ENCODE measurements at places on chromosomes 7 and 10.
A peak's percentile ranks its signal among the peaks of the same experiment; 100 is the strongest.

DNA sequence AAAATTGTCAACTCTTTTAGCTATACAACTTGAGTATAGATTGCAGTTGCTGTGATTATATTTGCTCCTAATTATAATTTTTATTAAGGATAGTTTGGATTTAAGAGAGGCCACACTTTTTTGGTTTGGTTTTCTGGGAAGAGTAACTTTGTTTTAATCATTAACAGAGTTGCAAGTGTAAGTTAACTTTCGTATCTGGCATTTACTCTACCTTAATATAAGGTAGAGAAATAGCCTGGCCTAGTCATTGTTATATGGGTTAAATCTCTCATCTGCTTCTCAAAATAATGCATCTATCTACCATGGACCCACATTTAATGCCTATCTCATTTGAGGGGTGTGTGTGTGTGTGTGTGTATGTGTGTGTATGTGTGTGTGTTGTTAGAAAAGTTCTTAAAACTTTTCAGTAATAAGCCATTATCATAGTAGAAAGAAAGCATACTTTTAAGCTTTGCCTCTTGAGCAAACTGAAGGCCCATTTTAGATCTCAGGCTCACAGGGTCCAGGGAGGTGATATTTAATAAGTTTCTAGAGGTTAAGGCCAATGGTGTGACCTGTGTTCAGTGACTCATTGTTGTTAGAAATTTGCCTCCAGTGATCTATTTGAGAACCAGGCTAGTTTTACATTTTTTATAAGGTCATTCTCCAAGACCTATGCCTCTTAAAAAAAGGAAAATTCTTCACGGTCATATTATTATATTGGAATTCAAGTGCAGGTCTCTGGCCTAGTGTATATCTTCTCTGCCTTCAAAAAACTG, 10.9 kb upstream of the TEX47 start:
- DNase-seq = no peak

- DNase-seq = no peak
Observed at GRCh38 chr10:68599771-68600040, 39.6 kb downstream of the TET1 start.

- DNase-seq = no peak
Observed at GRCh38 chr7:50273301-50273700, 31.2 kb upstream of the IKZF1 start.

DNA sequence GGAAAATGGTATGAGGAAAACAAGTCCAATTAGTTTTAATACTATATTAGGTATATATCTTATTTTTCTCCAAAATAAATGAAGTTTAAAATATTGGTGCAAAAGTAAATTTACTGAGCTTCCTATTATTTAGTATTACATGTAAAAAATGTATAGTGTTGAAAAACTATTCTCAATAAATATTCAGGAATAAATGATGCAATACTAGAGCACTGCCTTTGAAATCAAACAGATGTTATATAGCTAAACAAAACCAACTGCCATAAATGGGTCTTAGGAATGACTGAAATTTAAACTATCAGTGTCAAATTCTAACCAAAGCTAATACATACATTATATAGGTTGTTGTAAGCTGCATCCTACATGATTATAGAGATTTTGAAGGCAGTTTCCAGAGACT, 1434.0 kb upstream of the LRRTM3 start:
- DNase-seq = no peak

DNA sequence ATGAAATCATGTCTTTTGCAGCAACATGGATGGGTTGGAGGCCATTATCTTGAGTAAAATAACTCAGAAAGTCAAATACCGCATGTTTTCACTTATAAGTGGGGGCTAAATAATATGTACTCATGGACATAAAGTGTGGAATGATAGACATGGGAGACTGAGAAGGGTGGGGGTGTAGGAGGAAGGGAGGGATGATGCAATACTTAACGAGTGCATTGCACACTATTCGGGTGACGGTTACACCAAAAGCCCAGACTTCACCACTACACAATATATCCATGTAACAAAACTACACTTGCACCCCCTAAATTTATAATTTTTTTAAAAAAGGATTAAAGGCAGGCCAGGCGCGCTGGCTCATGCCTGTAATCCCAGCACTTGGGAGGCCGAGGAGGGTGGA, 13.6 kb downstream of the LGI1 start:
- DNase-seq = no peak

- no peak for DNase-seq
Observed at GRCh38 chr7:26157520-26158105, 5.6 kb downstream of the NFE2L3 start.

GRCh38 chr10:43396928-43397624, 11.9 kb downstream of the HNRNPF start:
- DNase-seq = peak; percentile 94

DNA sequence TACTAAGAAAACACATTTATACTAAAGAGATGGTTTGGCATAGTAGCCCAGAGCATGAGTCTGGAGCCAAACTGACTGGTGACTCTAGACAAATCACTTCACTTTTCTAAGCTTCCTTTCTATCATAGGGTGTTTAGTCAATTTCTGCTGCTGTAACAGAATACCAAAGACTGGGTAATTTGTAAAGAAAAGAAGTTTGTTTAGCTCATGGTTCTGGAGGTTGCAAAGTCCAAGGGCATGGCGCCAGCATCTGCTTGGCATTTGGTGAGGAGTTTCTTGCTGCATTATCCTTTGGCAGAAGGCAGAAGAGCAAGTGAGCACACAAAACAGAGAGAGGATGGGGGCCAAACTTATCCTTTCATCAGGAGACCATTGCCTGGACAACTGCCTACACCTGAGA, 146.3 kb downstream of the CHCHD3 start:
- DNase-seq = no peak

DNA sequence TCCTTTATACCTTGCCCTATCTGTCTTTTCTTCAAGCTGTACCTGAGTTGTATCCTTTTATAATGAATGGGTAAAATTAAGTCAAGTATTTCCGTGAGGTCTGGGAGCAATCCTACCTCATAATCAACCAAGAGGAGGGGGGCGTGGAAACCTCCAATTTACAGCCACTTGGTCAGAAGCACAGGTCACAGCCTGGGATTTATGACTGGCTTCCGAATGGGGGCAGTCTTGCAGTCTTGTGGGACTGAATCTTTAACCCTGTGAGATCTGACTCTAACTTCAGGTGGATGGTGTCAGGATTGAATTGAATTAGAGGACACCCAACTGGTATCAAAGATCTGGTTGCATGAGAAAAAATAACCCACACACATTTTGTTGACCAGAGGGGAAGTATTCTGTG, 23.5 kb upstream of the KCNMA1 start:
- DNase-seq = no peak

DNA sequence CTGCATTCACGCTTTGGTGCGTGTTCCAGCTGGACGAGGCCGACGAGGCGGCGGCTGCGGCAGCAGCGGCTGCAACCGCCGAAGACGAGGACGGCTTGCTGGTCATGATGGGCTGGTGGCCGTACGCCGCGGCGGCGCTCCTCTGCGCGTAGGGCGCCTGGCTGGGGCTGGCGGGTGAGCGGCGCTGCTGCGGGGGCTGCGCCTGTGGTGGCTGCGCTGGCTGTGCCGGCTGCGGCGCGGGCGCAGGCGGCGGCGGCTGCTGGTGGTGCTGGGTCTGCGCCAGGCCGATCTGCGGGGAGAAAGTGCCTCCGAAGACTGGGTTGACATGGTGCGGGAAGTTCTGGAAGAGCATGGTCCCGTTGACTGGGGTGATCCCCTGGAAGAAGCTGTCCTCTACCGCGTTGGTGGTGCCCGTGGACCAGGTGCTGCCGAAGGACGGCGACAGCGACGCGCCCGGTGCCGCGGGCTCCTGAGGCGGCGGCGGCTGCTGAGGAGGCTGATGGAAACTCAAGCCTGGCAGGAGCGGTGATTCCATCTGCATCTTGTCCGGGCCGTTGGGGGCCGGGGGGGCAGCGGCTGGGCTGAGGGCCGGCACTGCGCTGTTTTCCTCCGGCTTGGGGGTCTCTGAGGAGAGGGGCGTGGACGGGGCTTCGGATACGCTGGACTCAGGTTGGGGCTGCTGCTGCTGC, 51.1 kb downstream of the CPEB3 start:
- peak; percentile 74 for DNase-seq

GRCh38 chr7:11436316-11436715, 395.7 kb downstream of the THSD7A start:
- no peak for DNase-seq

DNA sequence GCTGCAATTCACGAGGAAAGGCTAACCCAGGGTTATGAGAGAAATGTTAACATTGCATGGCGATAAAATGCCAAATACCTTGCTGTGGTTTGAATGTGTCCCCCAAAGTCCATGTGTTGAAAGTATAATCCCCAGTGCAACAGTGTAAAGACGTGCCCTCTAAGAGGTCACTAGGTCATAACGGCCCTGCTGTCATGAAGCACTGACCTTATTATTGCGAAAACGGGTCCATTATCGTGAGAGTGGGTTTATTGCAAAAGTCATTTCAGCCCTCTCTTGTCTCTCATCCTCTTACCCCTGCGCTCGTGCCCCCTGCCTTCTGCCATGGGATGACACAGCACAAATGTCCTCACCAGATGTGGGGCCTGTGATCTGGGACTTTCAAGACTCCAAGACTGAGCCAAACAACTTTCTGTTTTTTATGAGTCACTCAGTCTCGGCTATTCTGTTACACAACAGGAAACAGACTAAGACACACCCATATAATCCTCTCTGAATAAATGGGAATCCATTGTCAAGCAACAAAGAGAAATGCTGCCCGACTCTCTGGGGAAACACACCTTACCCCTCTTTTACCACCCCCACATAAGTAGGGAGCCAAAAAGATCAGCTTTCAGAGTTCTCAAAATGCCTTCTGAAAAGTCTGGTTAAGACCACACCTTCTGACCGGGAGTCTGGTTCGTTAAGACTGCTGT, 73.1 kb upstream of the UCN3 start:
- DNase-seq = peak; percentile 78

GRCh38 chr7:28830846-28831245, 127.3 kb downstream of the TRIL start:
- no peak for DNase-seq

- no peak for DNase-seq
Observed at GRCh38 chr7:129493555-129493954, 8.8 kb upstream of the SMKR1 start.

GRCh38 chr10:123019941-123020703, 11.3 kb downstream of the ACADSB start:
- DNase-seq = no peak

GRCh38 chr7:46169384-46169755, 248.3 kb upstream of the IGFBP3 start:
- DNase-seq = no peak

GRCh38 chr7:108200326-108200725, 70.2 kb upstream of the LAMB4 start:
- DNase-seq = no peak

GRCh38 chr7:130672146-130672545, 3.6 kb upstream of the COPG2 start:
- DNase-seq = no peak

DNA sequence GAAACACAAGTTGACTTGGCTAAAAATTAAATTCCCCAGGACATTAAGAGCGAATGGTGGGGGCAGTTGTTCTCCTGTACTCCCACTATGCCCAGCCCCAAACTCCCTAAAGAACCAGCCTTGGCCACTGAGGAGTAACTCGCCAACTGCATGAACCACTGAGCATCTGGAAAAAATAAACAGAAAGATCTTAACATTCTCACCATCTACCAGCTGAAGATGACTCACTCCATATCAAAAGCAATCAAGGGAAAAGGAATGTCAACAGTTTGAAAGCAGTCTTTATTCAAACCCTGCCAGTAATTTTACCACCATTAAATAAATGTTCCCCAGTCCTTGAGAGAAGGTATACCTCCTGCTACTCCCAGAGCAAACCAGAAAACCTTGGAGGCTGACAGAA, 45.4 kb downstream of the CTTNBP2 start:
- no peak for DNase-seq

DNA sequence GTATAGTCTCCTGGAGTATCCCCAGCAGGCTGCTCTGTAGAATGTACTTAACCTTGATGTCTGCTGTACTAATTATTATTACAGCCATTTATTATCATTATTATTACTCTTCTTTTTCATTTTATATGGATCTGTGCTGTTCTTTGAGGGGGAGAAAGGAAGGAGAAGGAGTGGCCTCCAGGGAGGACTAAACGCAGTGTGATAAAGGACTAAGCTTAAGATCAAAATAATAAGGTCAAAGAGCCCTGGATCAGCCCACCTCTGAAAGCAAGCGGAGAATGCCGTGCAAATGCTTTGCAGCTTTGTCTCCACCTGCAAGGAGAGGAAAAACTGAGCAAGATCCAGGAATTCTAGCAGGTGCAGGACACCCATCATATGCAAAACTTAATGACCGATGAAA, 65.3 kb downstream of the RELN start:
- no peak for DNase-seq

DNA sequence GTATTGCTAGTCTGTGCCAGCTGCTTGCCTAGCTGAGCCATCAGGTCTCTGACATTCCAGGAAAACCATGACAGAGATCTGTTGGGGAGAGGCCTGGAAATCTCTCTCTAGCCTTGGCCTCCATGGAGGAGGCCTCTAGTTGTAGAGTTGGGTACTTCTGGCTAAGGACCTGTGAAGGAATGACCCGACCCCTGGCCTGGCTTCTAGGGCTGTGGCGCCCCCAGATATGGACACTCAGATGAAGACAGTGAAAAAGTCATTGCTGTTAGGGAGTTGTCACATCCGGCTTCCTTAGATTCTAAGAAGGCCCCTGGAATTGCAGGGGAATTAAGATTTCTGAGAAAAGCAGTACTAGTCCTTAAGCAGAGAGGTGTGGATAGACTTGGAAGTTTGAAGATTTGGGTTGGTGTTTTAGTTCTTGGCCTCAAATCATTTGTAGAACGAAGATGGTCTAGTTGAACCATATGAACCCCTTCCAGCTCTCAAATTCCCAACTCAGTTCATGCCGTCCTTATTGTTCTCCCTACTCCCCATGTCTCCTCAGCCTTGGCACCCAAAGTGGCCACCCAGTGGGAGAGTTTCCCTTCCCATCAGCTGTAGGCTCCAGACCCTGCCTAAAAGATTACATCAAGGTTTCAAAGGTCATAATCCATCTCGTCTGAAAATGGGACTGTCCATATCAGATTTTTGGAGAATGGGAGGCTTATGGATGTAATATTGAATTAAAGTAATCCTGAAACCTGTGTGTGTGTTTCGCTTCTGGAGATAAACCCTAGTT, 7.0 kb downstream of the HHEX start:
- DNase-seq = no peak

GRCh38 chr7:30598121-30598876, 3.6 kb downstream of the GARS1 start:
- DNase-seq = no peak

DNA sequence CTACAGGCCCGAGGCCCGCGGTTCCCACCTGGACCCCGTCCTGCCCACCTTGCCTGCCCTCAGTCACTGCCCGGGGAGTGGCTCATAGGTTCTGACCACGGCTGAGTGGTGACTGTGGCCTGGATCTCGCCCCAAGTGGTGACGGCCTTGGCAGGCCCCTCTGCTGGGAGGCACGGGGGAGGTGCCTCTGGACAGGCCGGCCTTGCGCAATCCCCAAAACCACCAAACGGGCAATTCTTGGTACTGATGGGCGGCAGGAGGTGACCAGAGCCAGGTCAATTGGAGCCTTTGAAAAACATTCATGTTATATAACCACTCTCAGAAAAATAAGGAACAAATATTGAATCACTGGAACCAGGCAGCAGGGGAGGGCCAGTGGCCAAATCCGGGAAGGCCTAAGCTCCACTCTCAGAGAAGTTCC, 83.4 kb downstream of the PRKAG2 start:
- peak; percentile 74 for DNase-seq
